ENCODE measurements at places on chromosomes 2 and 18.

DNA sequence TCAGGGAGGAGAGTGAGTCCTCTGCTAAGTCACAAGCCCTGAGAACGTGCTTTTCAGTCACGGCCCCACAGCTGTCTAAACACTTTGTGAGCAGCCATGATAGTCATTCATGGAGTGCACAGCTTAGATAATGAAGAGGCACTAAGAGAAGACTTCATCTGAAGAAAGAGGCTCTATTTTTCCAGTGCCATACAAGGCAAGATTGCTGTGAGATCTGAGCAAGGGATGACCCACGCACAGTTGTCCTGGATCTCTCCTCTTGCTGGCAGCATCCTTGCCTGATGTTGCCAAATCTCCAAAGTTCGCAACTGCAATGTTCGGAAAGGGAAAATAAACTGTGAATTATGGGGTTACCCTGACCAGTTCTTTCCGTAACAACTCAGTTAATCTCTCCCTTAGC, 418.7 kb downstream of the MEIS1 start:
- DNase-seq: no peak

- no peak for DNase-seq
These were observed 85.9 kb upstream of the RFX8 start for GRCh38 chr2:101560780-101561315.

DNA sequence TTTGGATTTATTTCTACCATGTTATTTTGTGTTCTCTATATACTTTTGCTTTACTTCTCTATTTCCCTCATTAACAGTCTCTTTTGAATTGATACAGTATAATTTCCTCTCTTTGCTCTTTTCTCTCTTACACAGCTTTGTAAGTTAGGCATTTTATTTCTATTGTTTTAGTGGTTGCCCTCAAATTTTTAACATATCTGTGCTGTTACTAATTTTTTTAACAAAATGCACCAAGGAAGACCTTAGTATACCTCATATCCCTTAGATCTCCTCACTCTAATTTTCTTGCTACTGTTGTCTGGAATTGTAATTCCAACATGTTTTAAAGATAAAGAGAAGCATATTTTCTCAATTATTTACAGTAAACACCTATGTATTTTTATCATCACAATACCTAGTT, 416.8 kb upstream of the SLC14A2 start:
- no peak for DNase-seq

DNA sequence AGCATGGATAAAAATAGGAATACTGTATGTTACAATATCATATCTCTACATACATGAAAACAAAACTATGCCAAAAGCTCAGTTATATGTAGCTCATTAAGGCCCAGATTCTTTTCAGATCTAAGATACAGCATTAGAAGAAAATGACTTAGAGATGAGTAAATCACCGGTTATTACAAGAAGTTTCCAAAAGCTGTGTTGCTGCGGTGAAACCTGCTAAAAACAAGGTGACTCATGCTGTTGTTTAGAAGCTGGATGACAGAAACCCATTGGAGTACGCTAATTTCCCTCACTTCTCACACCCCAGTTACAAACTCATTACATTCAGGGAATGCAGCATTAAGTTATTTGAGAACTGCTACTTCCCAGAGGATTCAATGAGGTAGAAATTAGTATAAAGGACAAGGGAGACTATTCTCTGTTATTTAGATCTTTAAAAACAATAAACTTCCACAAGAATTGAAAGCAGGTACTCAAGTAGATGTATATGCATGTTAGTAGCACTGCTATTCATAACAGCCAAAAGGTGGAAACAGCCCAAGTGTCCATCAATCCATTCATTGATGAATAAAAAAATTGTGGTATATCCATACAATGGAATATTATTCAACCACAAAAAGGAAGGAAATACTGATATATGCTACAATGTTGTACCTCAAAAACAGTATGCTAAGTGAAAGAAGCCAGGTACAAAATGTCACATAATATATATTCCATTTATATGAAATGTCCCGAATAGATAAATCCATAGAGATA, 32.6 kb downstream of the RBKS start:
- no peak for DNase-seq
